Retinal pigment epithelial cell (primary cell): ENCODE measurements at places on chromosomes 12 and 14.

DNA sequence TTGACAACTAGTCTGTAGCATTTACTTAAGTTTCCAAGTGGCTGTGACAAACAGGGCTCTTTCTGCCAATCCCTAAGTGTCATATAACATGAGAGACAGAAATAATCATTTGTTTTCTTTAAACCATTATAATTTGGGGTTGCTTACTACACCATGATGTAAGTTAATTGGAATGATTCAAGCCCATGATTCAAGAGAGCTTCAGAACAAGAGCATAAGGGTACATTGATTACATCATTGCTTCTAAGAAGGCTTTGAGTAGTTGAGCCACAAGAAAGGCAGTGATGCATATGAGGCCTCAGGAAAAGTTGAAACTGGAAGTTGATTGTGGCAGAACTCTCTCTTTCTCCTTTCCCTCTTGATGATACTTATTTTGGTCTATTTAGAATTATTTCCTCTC is 444.0 kb downstream of the CCER1 start:
- DNase-seq, result peak; percentile 14

DNA sequence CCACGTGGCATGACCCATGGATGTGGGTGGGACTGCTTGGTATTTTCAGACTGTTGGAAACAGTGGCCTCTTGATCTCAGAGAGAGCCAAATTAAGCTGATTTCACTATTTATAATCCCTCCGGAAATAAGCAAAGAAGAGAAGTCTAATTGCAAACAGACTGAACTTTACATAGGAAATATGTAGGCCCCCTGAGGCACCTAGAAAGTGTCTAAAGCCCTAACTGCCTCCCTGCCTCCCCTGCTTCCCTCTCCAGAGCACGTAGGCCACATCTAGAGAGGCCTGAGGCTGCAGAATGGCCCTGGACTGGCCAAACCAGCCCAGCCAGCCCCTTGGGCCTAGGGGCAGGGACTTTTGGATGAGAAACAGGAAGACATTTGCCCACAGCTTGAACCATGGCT is 123.8 kb downstream of the ZFP36L1 start:
- peak; percentile 76 for DNase-seq

GRCh38 chr12:47903927-47904712 is 674 bp downstream of the VDR start:
- DNase-seq, result no peak

DNA sequence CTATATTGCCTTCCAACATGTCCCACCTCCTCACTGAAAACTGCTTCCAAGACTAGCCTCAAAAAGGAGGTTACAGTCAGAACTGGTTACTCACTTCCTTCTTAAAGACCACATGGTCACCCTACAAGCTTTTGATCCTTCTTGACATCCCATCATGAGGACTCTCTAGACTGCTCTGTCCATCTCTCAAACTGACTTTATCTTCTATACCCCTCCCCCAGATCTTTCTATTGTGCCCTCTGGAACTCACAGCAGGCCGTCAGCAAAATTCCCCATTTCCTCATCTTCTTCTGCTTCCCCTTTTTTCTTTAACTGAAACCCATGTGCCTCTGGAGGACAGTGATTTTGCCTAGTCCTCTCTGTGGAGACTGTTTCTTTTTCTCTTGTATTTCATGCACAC is 18.1 kb upstream of the IGF1 start:
- no peak for DNase-seq

- no peak for DNase-seq
Observed at GRCh38 chr14:61461808-61462275, 140.5 kb downstream of the PRKCH start.

- no peak for DNase-seq
Observed at GRCh38 chr12:123767613-123768012, 5.5 kb downstream of the DNAH10 start.

GRCh38 chr14:48417715-48418500 is 742.5 kb upstream of the MDGA2 start:
- DNase-seq, result no peak

DNA sequence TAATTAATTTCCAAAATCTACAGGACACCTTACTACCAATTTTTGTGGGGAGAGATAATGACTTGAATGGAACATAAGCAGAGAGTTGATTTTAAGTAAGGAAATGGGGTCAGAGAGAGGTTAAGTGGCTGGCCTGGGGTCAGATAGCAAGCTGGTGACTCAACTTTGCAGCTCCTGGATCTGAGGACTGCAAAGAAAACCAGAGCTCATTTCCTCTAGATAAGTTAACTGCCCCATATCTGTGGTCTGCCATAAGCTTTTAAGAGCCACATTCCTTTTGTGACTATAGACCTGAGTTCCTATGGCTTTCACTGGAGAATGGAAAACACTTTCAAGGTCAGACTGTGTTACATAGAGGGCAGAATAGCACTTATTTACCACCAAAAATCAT is 201.2 kb upstream of the PRICKLE1 start:
- DNase-seq, result peak; percentile 89

DNA sequence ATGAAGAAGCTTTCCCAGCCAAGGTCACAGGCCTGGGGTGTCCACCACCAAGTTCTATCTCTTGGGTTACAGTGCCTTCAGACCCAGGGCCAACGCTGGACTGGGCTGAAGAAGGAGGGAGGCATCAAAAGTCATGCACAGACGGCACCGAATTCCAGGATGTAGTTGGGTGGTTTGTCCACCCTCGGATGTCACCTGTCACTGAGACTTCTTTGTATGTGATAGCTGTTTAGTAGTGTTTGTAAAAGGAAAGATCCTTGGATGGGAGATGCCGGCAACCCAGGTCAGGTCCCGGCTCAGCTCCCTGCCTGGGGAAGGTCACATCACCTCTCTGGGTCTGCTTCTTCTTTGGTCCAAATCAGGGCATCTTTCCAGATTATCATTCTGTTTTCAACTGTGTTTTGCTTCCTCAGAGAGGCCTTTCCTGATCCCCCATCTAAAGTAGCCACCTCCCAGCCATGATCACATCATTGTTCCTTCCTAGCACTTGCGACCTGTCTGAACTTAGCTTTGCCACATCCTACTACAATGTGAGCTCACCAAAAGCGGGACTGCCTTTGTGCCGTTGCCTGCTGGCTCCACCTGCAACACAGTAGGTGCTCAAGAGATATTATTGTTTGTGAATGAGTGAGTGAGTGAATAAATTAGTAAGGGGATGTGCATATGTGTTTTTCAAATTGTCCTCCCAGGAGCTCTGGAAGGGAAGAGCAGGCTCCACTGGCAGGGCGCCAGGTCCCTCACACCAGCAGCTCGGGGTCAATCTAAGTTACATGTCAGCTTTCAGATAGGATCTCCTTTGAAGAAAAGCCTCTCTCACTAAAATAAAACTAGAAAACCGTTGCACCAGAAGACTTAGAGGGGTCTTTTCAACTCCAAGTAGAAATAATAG is 2.1 kb downstream of the TSPAN11 start:
- DNase-seq, result no peak

- no peak for DNase-seq
Observed at GRCh38 chr12:57235017-57235727, 5.7 kb downstream of the SHMT2 start.

- DNase-seq, result peak; percentile 36
Observed at GRCh38 chr12:63353559-63353958, 202.6 kb upstream of the AVPR1A start.
